Stimulated activated CD8-positive, alpha-beta memory T cell treated with anti-CD3 and anti-CD28 coated beads, Interleukin-4, amount 100 ng/mL, for 4 hours (primary cell): ENCODE measurements at places on chromosomes 13 and 19.

DNA sequence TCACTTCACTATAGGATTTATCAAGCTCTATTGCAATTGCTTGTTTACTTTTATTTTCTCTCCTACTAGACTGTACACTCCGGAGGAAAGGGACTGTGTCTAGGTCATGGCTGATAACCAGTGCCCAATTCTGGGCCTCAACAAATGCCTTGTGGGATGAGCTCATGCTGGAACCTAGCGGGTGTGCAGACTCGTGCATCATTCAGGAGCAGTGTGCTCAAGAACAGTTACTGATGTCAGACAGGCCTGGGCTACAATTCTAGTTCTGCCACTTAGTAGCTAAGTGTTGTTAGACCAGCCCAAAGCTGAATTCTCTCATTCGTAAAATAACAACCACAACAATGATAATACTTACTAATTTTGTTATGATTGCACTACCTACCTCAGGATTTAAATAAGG lies 95.4 kb downstream of the CYSLTR2 start:
- DNase-seq: no peak

DNA sequence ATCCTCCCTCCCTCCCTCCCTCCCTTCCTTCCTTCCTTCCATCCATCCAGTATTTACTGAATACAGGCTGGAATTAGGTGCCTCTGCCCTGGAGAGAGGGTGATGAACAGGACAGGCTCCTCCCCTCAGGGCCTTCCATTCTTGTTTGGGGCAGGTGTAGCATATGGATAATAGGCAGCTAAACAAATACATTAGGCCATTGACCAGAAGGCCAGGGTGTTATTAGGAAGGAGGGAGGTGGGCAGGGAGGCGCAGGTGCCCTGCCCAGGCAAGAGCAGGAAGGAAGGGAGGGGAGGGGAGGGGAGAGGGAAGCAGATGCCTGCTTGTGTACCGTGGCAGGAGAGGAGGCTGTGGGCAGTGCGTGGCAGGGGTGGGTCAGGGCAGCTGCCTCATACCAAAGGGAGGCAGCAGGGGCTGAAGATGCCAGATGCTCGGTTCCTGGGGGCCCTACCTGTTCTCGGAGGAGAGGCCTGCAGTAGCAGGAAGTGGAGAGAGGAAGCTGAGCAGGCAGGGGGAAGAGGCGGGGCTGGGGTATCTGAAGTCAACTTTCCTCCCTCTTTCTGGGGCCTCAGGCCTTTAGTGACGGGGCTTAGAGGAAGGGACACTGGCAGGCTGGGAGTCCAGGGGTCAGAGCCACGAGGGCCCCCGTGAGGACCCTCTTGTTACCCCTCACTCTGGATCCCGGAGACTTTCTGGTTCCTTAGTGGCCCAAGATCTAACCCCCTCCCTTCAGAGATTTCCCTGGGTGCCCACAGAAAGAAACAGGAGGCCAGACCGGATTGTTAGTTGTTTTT lies at the start of gene RINL:
RINL (minus strand) TSS at position 495 of the 794 bp plus-strand sequence. CDS start 1,533 bp downstream, outside the sequence.
- DNase-seq: peak; percentile 46

DNA sequence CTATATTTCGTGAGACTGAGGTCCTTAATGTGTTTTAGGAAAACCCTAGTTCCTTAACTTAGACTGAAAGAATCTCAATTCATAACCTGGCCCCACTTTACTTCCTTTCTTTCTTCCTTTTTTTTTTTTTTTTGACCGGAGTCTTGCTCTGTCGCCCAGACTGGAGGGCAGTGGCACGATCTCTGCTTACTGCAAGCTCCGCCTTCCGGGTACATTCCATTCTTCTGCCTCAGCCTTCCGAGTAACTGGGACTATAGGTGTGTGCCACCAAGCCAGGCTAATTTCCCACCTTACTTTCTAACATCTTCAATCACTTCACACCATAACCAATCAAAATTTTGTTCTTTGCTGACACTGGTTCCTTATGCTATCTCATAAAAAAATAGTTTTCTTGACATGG lies 2097.0 kb downstream of the PCDH9 start:
- DNase-seq: no peak

GRCh38 chr19:35577918-35578317 lies 8.1 kb upstream of the PMIS2 start:
- no peak for DNase-seq

- DNase-seq: no peak
Observed at GRCh38 chr13:108496362-108497210, 132.8 kb upstream of the MYO16 start.

- DNase-seq: no peak
Observed at GRCh38 chr13:36345438-36346221, 564 bp downstream of the SPART start.

DNA sequence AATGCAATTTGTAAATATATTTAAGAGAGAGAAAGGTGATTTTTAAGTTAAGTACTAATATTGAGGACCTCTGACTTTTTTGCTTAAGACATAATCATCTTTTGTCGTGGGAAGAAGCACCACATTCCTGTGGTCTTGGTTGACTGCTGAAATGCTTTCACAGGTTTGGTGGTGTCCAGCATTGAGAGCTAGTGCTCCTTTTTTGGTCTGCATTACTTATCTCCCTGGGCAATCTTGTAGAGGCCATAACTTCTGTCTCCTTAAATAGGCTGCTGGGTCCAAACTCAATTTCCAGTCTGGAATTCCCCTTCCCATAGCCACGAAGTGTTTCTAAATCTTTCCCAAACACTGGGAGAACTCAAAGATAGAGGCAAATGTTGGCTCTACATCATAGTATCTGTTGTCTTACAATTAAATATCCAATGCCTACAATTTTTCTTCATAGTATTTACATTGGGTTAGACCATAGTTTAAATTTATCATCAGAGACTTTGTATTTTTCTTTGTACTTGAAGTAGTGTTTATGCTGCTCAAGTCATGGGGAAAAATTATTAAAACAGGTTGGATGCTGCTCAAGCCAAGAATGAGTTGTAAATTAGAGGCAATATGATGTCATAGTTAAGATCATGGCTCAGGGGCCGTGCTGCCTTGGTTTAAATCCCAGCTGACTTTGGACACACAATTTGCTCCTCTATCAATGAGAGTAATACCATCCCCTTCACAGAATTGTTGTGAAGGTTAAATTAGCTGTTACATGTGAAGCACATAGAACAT lies 105.6 kb downstream of the POSTN start:
- no peak for DNase-seq
